ENCODE measurements at places on chromosomes 3 and 15.

- DNase-seq, result no peak
Measured at GRCh38 chr3:123476967-123477750, 28.3 kb upstream of the ADCY5 start.

GRCh38 chr15:23416349-23417276 lies 30.4 kb downstream of the GOLGA6L2 start:
- no peak for DNase-seq

GRCh38 chr3:114308830-114309229 lies 15.0 kb downstream of the TIGIT start:
- peak; percentile 69 for DNase-seq

- DNase-seq, result no peak
Measured at GRCh38 chr3:190709351-190709773, 153.1 kb downstream of the GMNC start.

DNA sequence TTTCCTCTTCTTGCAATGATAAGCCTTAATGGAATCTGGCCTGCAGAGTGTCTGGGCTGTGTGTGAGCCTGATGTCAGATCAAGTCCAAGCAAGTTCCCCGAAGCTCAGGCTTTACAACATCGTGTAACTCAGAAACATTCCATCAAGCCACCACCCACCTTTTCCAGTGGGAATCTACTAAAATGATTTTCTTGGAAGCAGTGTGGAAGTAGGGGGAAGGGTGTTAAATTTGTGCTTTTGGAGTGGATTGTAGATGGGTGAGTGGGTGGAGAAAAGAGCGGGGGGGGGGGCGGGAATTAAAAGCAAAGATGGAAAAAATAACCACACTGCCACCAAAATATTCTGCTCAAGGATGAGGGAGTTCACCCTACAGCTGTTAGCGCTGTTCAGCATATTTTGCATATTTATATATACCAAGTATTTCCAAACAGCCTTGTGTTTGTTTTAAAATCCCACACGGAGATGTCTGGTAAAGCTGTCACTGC lies 53.6 kb downstream of the VGLL3 start:
- no peak for DNase-seq

DNA sequence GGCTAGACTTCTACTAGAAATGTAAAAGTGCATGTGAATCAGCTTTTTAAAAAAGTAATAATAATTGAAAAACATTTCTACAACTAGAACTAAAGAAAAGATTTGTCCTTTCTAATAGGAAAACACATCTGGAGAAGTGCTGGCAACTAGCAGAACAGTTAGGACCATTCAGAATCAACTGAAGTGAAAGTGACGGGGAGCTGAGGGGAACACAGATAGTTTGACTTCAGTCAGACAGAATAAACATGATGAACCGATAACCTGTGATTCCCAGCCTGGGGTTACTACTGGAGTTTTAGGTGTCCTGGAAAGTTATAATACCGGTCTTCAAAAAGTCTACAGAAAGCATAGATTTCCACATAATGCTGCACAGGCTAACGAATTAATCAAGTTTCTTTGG lies 28.1 kb downstream of the OPA1 start:
- DNase-seq, result no peak

DNA sequence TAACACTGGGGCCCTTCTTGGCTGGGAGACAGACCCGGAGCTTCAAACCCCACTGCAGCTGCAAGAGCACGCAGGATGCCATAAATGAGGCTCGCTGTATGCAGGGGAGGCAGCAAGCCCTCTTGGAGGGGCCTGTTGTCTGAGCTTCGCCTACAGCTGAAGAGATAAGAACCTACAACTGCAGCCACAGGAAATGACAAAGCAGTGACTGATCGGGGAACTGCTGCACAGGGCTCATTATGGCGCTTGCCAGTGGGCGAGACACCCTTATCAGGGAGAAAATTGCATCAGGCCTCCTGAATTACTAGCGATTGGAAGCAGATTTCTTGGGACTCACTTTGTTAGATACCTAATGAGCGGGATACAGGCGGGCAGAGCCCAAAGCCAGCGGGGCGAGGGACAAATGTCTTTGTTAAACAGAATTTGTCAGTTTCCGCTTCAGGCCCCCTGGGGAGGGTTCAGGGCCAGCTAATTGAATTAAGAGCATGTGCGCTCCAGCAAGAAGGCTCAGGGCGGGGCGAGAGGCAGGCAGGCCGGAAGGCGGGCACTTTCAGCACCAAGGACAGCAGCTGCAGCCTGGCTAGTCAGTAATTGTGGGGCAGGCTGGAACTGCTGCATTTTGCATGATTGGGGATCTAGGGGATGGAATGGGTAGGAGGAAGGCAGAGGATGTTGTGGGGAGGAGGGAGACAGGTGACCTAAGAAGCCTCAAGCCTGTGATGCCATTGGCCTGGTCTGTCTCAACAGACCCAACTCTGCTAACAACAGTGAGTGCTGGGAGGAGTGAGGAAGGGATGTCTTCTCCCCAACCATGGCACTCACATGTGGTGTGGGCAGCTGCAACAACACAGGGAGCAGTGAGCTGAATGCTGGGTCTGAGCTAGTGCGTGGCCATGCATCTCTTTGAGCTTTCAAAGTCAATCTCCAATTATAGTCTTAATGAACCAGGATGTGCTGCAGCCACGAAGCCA lies 55.3 kb downstream of the CCDC33 start:
- peak; percentile 30 for DNase-seq

- DNase-seq, result no peak
Measured at GRCh38 chr3:165459924-165460835, 264.0 kb upstream of the SLITRK3 start.

Measured in CD4-positive, alpha-beta T cell treated with Interleukin-1 beta for 1 hour (primary cell).